ENCODE measurements at places on chromosomes 5 and 9.

DNA sequence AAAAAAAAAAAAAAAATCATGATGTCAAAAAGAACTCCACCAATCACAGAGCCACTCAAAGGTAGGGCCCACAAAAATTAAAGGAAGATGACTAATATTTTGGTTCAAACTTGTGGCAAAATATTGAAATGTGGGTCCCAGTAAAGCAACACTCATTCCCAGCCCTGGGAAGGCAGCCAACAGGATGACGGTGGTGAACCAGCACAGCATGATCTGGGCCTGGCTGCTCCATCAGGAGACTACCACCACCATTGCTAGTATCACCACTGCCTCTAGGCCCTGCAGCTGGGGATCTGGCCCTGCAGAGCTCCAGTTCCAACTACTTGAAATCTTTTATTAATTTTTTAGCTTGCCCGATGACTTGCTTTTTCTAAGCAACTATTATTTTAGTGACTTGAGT lies 206.8 kb upstream of the ITGA1 start:
- peak; percentile 41 for DNase-seq

DNA sequence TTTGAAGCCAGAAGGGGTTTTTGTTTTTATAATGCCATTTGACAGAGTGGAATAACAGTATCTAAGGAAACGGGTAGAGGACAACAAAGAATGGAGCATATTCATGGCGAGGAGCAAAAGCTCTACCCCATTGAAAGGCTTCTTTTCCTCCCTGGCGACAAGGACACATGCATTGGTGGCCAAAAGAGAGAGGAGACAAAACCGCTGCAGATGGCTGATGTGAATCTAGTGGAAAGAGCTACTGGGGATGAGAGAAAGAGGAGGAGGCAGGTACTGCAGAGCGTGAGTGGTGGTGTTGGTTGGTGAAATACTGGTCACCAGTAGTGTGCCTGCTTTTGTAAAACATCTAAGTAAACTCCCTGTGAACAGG lies 491 bp downstream of the APC start:
- peak; percentile 12 for DNase-seq

- DNase-seq: peak; percentile 79
These were observed 200.4 kb downstream of the LRRC70 start for GRCh38 chr5:62779010-62779422.

DNA sequence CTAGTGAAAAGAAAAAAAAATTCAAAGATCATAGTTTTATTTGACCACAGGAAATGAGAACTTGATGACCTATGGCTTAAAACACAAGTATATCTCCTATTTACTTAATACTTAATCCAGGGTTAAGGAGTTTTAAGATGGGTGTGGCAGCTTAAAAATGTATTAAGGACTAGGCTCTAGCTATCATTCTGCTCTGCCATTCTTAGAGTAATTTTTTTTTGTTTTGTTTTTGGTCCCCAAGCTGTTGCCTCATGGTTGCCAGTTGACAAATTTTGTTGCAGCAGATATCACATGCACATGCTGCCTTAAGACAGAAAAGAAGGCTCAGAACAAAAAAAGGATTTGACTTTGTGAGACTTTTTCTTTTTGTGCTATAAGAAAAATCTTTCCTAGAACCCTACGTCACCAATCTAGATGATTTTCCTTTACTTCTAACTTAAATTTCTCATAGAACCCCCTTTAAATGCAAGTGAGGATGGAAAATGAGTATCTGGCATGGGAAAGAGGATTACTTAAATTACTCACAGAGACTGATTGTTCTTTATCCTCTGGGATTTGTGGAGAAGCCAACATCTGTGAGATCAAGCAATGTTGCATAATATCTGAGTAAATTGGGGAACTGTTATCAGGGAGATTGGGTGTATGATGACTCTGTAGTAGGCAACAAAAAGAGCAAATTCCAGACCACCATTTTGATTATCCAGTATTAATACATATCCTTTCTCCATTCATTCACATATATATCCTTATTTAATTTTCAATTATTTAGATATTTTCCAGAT lies 364.7 kb upstream of the CD180 start:
- DNase-seq: no peak

All from RWPE1 (cell line).